ENCODE measurements at places on chromosomes 12 and 14. TPM values are rescaled to one million over a fixed set of nuclear protein-coding genes. Genes with fewer than 3 reads are reported as not detected.

The P2RX2 gene
- not detected for total RNA-seq

The TMCC3 gene
- total RNA-seq = 10.7 TPM

The MYRFL gene
- not detected for total RNA-seq

The DLST gene
- 87.5 TPM for total RNA-seq

The RASSF9 gene
- 0.45 TPM for total RNA-seq

All from stomach (tissue), 19 donors.